Retina (tissue), 1 donor: ENCODE measurements at places on chromosomes 3 and 15.

GRCh38 chr3:139328356-139328755 is 15.5 kb upstream of the MRPS22 start:
- no peak for DNase-seq

DNA sequence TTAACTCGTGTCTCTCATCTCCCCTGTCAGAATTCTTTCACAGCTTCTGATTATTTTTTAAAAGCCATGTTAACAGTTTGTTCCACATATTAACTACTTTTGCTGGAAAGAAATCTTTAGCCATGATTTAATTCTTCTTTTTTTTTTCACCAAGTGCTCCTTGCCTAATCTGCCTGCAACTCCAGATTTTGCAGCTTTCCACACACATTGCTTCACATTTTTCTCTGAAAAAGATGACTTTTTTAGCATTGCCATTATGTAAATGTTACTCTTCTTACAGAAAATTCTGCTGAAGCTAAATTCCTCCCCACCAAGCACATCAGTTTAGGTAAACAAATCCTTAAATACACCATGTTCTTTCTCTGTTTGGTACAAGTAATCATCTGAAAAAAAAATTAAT is 23.4 kb upstream of the PPARG start:
- no peak for DNase-seq

DNA sequence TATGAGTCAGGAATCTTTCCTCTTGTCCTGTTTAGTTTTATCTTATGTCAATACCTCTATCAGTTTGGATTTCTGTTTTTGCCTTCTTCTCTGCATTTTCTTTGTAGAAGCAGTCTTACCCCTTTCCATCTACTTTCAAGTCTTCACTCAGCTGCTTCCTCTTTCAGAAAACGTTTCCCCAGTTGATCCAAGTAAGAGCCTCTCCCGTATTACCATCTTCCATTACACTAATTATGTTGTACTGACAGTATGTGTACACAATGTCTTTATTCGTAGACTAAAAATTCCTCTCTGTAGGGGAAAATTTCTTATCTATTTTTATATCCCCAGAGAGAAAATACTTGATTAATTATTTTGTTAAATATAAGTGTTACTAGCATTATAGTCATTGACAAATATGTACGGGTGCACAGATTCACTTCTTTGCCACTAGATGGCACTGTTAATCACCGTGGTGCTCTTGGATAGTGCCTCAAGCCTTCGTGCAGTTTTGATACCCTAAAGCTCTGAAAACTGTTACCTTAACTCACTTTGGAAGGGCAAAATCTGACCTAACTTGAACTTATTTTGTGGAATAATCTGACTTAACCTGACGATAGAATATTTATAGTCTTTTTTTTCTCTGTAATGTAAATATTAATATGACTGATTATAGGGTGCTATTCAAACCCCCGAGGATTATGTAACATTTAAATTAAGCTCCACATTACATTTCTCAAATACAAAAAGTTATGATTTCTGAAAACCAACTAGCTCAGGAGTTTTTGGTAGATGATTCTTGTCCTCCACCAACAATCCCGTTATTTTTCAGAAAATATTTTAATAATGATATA is 74.2 kb upstream of the POU1F1 start:
- peak; percentile 34 for DNase-seq

GRCh38 chr15:67161881-67162280 is 92.6 kb downstream of the AAGAB start:
- DNase-seq, result no peak

GRCh38 chr3:26712211-26713026 is 89.8 kb downstream of the LRRC3B start:
- peak; percentile 66 for DNase-seq

DNA sequence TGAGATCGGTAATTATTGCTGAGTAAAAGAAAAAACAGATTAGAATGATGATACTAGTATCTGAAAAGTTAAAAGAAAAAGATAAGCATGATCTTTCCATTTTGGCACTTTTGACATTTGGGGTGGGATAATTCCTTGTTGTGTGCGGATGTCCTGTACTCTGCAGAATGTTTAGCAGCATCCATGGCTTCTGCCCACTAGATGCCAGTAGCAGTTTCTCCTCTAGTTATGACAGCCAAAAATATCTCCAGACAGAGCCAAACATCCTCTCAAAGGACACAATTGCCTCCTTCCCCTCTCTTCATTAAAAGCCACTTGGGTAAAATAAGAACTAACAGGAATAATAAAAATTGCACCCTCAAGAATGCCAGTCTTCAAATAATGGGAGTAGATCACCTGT is 468.8 kb upstream of the GRM7 start:
- no peak for DNase-seq

- no peak for DNase-seq
Observed at GRCh38 chr3:78279091-78279490, 1239.2 kb downstream of the ROBO2 start.

DNA sequence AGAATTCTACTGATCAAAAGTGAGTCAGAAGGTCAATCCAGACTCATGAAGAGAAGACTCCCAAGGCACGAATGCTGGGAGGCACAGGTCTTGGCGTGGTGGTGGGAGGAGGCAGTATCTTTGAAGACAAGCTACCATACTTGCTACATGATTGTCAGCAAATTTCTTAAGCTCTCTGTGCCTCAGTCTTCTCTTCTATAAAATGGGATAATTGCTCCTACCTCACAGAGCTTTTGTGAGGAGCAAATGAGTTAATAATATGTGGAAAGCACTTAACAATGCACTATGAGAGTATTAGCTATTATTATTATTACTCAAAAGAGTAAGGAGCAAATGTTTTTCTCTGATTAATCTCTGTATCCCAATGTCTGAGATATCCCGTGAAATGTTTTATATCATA is 36.2 kb downstream of the EHD4 start:
- no peak for DNase-seq

DNA sequence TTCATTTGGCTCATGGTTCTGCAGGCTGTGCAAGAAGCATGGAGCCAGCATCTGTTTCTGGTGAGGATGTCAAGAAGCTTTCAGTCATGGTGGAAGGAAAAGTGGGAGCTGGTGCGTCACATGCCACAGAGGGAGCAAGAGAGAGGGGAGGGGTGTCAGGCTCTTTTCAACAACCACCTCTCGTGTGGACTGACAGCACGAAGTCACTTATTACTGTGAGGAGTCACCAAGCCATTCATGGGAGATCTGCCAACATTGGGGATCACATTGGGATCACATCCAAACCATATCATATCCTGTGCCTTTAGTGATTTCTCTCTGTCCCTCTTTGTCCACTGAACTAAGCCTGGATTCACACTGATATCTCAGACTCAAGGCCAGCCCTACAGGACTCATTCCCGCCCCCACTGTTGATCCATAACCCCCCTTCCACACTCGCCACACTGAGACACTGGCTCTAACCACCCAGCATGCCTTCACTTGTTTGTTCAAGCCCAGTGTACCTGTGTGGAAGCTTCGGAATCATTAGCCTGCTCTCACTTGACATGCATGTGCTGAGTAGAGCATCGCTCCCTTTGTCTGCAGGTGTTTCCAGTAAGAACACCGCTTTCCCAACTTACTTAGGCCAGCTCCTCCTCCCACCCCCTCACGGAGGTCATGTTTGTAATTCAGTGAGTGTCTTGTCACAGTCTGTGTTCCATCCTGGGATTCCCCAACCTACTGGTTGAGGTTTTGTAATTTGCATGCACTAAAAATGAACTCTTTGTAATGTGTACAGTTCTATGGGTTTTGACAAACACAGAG is 132.2 kb downstream of the KLF13 start:
- DNase-seq, result no peak

GRCh38 chr3:42545284-42545900 is 36.4 kb downstream of the SEC22C start:
- DNase-seq, result no peak

DNA sequence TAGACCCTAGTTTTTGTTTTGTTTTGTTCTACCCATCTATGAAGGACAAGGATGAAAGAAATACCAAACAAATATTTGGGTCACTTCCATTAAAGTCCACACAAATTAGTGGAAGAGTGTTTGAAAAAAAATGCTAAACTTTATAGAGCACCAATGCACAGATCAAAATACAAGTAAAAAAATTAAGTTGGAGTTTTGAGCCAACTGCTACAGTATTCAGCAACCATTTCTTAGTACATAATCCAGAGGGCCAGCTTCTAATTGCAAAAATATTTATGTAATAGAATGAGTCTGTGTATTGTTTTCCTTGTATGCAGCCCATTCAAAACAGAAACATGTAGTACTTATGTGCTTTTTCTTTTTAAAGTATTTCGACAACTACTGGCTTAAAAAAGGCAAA is 121.1 kb downstream of the CBLB start:
- no peak for DNase-seq

DNA sequence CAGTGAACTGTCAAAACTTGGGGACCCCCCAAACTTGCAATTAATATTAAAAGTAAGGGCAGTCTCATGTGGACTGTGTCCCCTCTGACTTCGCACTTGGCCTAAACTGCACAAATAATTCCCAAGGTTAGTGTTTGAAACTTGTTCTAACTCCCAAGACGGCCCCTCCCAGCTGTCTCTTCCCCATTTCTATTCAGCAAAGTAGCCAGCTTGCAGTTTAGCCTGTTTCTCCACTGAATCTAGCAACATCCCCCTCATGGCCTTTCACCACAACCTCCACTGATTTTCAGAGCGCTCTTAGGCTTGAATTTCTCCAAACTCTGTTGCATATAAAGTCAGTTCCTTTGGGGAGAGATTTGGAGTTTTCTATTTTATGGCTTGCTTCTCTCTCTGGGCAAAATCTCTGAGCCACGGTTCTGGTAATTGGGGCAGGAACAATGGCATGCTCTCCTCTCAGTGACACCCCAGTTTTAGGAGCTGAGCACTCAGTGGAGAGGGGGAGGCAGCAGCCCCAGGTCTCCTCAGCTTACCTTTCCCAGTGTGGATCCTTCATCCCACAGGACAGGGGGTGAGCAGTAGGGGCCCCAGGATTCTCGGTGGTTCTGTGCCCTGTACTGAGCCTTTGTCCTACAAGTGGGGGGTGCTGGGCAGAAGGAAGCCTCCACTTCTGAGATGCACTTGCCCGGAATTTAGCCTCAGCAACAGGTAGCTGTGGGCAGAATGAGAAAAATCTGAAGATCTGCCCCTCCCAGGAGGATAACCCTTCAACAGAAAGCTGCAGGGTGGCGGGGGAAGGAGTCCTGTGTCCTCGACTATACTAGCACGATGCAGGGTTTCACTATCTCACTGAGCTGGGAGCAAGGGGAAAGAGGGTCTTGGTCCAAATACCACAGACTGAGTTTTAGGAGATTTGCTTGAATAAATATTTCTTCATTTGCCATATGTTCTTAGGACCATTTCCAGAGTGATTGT is 39.3 kb upstream of the GATA2 start:
- DNase-seq, result no peak

- DNase-seq, result no peak
Observed at GRCh38 chr3:73234354-73235014, 173.0 kb downstream of the EBLN2 start.

DNA sequence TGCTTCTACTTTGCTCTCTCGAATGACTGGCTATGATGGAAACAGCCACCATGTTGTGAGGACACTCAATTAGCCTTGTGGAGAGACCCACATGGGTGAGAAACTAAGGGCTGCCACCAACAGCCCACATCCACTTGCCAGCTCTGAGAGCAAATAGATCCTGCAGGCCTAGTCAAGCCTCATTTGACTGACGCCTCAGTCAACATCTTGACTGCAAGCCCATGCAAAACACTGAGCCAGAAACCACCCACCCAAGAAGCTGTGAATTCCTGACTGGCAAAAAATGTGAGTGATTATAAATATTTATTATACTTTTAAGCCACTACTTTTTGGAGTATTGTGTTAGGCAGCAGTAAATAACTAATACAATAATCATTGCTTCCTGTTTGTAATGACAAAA is 58.4 kb downstream of the NOX5 start:
- no peak for DNase-seq

DNA sequence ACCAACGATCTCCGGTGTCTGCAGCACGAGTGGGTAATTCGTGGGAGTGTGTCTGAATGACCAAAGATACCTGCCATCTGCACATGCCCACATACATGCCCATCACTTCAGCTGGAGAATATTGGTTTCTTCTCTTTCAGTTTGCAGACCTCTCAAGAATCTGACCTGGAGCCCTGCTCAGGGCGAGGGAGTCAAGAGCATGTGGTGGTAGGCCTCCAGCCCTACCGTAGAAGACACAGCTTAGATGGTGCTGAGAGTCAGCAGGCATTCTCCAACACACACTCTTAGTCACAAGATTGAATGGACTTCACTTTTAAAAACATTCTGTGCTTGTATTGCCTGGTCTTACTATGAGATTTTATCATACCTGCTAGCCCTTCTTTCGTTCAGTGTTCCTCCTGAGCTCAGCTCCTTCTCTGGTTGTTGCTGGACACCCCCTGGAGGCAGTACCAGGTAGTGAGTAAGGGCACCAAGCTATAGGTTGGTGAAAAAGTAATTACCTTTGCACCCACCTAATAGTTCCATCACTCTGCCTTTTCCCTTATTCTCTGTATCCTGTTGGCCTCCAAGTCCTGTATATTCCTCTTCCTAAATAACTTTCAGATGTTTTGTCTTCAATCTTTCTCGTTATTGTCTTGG is 252.0 kb downstream of the CACNA2D3 start:
- DNase-seq, result no peak

DNA sequence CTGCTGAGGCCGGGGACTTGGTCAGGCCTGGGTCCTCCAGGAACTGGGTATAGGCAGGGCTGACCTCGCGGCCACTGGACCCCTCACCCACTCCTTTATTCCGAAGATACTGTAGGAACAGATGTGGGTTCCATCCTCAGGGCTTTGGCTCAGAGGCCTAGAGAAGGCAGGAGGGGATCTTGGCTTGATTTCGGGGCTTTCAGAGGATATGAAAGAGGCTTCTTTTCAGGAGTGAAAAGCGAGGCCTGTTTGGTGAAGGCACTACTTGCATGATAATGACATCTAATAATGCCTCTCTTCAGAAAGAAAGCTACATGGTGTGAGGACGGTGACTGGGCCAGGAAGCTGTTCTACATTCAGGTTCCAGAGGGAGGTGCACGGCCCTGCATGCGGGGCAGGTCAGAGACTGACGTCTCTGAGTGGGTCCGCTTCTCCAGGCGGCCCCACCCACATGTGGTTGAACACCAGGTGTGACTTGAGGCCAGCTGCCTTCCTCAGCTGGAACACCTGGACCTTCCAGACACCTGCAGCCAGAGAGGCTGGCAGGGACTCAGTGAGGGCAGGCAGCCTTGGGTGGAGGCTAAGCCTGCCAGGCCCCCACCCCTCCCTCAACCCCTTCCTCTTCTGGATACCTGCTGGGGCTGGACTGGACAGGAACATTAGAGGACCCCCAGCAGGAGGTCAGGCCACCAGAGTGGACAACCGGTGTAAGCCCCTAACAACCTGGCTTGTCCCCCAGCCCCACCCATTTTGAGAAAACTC is 31.1 kb upstream of the HHATL start:
- no peak for DNase-seq

DNA sequence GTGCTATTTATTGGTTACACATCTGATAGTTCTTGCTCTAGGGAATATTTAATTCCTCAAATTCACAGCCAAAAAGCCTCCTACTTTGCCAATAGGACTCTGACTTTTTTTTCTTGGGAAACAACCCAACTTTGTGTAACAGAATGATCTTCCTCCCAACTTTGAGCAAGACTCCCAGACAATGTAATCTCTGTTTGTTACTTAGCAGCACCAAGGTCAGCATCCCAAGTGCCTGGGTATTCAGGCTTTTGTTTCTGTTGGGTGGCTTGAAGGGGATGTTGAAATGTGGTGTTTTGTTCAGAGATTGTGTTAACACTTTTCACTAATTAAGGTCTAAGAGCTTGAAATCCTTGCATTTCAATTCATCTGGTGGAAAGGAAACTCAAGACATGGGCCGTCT is 115.8 kb downstream of the ADAMTS9 start:
- no peak for DNase-seq

- DNase-seq, result no peak
Observed at GRCh38 chr3:89565098-89565497, 457.7 kb downstream of the EPHA3 start.

- no peak for DNase-seq
Observed at GRCh38 chr3:3734881-3735280, 64.3 kb upstream of the LRRN1 start.
